ENCODE measurements at places on chromosomes 12 and 14.

DNA sequence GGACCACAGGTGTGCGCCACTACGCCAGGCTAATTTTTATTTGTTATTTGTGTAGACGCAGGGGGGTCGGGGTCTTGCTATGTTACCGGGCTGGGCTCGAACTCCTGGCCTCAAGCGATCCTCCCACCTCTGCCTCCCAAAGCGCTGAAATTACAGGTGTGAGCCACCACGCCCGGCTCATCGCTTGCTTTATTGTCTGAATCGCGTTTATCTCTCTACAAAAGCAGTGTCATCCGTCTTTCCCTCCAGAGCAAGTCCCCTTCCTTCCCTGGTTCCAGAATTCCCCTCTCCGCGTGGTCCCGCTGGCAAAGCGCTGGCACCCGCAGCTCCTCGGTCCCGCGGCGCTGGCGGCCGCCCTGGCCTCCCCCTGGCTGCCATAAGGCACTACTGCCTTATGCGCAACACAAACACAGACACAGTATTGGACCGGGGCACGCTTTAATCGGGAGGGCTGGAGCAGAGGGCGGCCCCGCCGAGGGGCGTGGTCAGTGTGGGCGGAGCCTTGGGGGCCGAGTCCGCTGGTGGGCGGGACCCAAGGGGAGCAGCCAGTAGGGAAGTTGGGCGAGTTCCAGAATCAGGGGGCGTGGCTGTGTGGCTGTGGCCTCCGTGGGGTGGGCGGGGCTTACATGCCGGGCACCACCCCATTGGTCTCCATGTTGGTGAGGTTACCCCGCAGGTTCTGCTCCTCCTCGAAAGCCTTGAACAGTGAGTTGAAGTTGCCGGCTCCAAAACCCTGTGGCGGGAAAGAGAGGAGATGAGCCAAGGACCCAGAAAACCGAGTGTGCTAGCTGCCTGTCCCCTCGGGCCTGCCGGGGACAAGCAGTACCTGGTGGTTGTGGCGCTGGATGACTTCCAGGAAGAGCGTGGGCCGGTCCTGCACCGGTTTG is 19.3 kb downstream of the HPD start:
- peak; percentile 97 for DNase-seq

DNA sequence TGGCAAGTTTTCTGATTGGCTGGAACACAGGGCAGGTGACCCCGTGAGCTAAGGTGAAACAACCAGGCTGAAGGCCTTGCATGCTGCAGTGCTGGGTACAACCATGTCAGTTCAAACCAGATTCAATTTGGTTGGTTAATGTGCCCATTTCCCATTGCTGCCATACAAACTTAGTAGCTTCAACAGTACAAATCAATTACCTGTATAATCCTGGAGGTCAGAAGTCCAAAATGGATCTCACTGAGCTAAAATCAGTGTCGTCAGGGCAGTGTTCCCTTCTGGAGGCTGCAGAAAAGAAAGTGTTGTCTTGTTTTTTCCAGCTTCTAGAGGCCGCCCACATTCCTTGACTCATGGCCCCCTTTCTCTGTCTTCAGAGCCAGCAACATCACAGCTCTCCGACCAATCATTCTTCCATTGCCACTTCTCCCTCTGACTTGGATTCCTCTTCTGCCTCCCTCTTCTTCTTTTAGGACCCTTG is 221.7 kb downstream of the ZFP36L1 start:
- DNase-seq, result no peak

GRCh38 chr14:55285048-55285652 is 13.9 kb downstream of the FBXO34 start:
- no peak for DNase-seq

DNA sequence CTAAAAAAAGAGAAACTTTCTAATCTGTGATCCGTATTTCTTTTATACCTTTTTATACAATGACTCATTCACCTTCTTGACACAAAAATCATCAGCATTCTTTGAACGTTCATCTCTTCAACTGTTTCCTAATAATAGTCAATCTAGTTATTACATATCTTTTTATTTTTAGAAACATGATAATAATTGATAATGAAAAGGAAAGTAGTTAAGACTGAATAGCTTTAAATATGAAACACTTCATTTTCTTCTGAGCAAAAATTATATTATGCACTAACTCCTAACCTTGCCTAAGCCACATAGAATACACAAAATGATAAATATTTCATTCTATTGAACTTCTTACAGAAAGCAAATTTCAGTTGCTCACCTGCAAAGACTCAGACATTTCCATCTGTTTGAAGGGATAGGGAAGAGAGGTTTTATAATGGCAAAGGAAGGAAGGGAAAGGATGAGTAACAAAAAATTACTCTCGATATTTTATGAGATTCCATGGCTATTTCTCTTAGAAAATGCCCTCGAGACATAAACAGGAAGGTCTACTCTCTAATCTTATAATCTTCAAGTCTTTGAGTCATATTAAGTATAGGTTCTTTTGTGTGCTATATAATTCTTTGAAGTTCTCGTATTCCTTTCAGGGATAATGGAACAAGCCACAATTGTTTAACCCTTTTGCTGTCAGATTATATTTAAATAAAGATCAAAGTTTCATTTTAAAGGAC is 7.5 kb upstream of the KLHL42 start:
- DNase-seq, result no peak

DNA sequence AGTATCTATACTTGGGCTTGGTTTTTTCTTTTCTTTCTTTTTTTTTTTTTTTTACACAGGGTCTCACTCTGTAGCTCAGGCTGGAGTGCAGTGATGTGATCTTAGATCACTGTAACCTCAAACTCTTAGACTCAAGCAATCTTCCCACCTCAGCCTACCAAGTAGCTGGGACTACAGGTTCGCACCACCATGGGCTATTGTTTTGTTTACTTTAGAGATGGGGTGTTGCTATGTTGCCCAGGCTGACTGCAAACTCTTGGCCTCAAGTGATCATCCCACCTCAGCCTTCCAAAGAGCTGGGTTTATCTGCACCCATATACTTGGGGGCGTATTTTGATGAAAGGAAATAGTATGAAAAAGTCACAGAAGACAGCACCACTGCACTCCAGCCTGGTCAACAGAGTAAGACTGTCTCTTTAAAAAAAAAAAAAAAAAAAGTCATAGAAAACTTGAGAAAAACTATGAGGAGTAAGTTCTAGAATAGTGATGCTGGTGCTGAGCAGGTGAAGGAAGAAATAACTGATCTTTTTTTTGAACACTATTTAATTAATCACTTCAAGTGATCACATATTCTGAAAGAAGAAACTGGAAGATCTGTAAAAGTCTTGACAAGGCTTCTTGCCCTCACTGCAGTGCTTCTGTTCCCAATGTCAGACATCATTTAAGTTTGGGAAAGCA is 53.8 kb upstream of the NPFF start:
- no peak for DNase-seq
